Foreskin keratinocyte (primary cell): ENCODE measurements at places on chromosomes 7 and 10. TPM values are rescaled to one million over a fixed set of nuclear protein-coding genes. Genes with fewer than 3 reads are reported as not detected.

- DNase-seq, result no peak
Observed at GRCh38 chr10:130369645-130370381, 233.6 kb downstream of the GLRX3 start.

DNA sequence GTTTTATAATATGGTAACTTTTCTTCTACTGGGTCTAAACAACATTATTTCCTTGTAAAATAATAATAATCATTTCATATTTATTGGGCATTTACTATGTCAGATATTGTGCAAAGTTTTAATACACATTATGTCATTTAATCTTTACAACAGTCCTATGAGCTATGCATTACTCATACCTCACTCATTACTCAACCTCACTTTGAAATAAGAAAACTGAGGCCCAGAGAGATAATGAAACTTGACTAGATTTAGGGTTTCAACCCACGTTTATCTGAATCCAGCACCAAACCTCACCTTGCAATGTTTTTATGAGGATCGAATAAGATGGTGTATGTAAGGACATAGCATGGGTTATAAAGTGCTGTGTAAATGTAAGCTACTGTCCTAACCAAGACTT, 153.2 kb upstream of the SLC13A1 start:
- DNase-seq, result peak; percentile 30

- DNase-seq, result no peak
Observed at GRCh38 chr7:103130901-103131624, 17.8 kb downstream of the NAPEPLD start.

GRCh38 chr7:116742641-116743040, 70.6 kb downstream of the MET start:
- no peak for DNase-seq

GRCh38 chr10:42952931-42953683, 123.8 kb upstream of the RET start:
- no peak for DNase-seq

DNA sequence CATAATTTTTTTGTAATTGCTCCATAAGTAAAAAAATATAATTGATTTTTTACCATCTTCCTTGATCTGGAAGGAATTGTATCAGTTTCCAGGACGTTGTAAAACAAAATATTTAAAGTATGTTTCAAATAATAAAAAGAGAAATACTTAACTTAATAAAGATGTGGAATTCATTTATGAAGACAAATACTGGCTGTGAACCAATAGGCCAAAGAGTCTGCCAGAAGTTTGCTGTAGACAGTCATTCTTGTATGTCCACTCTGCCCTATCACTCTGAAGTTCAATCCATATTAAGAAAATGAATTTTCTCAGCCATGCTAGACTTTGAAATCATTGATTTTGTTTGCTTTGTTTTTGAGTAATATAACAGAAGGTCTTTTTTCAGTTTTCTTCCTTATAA, 256.4 kb downstream of the TRIL start:
- no peak for DNase-seq

DNA sequence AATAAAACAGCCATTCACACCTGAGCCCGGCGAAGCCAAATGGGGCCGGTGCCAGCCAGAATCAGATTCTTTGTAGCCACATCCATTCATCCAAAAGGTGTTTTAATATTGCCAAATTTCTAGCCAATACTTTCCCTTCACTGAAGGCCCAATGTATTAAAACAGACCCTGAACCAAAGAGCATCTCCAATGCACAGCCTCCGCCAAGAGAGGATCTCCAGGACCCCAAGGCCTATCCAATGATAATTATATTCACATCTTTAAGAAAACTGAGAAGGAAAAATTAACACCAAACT, 12.2 kb downstream of the EBF3 start:
- no peak for DNase-seq

DNA sequence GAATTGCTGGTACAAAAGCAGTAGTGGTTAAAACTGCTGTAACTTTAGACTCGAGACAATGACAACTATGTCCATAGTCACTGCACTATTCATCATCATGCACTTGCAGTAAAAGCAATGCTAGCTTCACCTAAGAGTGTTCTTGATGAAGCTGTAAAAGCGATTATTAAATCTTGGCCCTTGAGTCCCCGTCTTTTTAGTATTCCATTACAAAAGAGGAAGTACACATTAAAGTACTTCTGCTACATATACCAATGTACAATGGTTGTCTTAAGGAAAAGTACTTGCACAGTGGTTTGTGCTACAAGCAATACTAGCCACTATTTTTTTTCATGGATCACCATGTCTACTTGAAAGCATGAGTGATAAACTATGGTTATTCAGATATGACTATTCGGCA, 78.3 kb downstream of the ATAD1 start:
- no peak for DNase-seq

DNA sequence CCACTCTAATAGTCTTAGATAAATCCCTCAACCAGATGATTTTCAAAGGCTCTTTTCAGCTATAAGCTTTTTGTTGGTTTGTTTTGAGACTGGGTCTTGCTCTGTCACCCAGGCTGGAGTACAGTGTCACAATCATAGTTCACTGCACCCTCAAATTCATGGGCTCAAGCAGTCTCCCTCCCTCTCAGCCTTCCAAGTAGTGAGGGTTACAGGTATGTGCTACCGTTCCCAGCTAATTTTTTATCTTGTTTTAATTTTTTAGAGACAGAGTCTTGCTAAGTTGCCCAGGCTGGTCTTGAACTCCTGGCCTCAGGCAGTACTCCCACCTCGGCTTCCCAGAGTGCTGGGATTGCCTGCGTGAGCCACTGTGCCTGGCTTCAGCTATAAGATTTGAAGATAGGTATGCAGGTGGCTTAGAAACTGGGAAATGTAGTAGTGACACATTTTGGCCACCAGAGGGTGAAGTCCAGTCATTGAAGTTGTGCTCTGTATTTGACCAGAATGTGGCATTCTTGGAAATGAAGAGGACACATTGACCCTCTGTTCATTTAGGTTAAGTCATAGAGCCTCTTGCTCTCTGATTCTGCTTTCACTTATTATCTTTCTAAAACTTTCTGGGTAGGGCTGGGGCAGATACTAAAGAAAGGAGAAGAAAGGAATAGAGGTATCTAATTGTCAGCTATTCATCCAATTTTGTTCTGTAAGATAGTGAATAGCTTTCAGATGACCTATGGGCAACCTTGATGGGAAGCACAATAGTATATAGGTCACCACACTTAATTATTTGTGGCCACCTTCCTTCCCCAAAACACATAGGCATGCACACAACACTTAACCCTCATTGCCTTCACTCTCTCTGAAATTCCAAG, 36.0 kb downstream of the R3HCC1L start:
- peak; percentile 27 for DNase-seq

DNA sequence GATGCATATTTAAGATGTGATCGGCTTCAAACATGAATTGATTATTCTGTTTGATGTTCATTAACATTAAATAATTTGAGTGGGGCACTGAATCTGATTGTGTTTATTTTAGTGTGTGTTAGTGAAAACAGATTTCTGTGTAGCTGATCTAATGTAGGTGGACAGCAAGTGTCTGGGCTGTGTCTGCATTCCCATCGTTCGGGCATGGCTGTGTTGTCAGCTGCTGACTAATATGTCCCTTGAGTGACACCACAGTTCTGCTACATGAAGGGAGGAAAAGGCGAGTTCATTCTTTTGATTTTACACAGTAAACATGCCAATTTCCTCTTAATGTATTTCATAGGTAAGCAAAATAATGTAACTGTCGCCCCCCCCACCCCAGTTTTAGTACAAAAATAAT, 203.0 kb downstream of the CNTNAP2 start:
- no peak for DNase-seq

GRCh38 chr10:87642988-87643387, 16.7 kb upstream of the PAPSS2 start:
- DNase-seq, result peak; percentile 81

DNA sequence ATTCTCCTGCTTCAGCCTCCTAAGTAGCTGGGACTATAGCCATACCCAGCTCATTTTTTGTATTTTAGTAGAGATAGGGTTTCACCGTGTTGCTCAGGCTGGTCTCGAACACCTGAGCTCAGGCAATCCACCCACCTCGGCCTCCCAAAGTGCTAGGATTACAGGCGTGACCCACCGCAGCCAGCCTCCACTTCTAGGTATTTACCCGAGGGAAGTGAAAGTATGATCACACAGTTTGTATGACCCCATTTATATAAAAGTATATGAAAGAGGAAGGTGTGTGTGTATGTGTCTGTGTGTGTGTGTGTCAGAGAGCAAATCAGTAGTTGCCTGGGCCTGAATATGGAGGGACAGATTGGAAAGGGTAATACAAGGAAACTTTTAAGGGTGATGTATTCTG, 2.0 kb upstream of the PURB start:
- no peak for DNase-seq

DNA sequence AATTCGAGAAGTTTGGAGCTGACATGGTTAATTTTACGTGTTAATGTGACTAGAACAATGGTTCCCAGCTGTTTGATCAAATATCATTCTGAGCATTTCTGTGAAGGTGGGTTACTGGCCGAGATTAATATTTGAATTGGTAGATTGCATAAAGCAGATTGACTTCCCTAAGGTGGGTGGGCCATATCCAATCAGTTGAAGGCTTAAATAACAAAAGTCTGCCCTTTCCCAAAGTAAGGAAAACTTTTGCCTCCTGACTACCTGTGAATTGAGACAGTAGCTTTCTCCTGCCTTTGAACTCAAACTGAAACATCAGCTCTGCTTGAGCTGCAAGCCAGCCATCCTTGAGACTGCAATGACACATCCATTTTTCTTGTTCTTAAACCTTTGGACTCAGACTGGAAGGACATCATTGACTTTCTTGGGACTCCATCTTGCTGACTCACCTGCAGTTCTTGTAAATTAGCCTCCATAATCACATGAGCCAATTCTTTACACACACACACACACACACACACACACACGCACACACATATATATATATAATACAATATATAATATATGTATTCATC, 63.1 kb upstream of the LRRTM3 start:
- no peak for DNase-seq

DNA sequence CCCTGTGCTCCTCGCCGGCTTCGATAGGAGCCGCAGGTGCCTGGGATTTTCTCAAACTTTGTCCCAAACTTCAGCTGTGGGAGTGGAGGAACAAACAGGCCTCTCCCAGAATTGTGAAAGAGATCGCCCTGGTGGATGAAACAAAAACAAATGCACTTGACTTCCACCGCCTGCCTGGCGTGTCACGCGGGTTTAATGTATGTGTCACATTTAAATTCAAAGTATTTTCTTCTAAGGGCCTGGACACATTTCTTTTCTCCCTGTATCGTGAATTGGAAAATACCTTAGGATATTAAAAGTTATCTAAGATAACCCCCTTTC, 694 bp upstream of the WASL start:
- DNase-seq, result no peak

- no peak for DNase-seq
Observed at GRCh38 chr10:58464956-58465355, 47.7 kb upstream of the BICC1 start.

- DNase-seq, result no peak
Observed at GRCh38 chr7:36810032-36810431, 85.7 kb upstream of the AOAH start.

DNA sequence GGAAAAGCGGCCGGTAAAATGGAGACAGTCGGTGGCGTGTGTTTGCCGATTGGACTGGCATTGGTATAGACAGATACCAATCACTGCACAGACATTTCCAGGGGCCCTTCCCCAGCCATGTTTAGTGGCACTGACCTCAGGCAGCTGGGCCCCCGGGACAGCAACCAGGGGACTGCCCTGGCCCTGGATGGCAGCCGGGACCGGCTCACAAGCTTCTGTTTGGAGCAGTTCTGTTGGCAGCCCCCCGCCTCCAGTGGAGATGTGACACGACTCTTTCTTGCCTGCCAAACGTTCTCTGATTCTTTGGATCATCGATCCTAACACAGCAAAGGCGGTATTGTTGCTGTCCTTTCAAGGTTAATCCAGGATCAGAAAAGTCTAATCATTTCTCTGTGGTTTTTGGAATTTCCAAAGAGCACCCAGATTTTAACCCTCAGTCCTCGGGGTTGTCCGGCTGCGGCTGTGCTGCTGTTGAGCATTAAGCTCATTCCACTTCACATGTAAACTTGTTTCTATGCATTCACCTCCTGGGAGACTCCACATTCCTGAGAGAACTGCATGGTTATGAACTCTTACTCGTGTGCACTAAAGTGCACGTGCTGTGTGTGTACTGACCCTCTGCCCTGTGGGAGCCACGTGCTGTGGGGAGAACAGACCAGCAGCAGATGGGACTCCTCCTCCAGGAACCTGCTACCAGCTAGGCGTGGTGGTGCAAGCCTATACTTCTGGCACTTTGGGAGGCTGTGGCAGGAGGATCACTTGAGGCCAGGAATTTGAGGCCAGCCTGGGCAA, 46.0 kb downstream of the FOXK1 start:
- no peak for DNase-seq

DNA sequence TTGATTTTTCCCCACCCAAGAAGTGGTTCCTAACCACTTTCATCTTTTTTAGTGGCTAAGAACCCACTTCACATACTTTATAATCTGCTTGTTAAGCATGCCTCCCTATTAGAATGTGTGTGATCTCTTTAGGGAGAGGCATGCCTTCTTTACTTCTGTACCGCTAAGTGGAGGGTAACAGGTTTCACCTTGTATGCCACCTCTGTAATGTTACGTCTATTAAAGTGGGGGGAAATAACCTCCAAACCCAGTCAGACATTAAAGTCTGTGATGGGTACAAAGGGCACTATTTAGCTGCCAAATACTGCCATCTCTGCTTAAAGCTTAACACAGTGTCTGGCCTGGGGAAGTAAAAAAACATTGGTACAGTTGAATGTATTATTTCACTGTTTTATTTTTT, 51.9 kb downstream of the EPC1 start:
- DNase-seq, result no peak

GRCh38 chr7:135974667-135975066, 2.5 kb downstream of the MTPN start:
- no peak for DNase-seq

GRCh38 chr10:131230641-131231322, 80.7 kb downstream of the TCERG1L start:
- no peak for DNase-seq

DNA sequence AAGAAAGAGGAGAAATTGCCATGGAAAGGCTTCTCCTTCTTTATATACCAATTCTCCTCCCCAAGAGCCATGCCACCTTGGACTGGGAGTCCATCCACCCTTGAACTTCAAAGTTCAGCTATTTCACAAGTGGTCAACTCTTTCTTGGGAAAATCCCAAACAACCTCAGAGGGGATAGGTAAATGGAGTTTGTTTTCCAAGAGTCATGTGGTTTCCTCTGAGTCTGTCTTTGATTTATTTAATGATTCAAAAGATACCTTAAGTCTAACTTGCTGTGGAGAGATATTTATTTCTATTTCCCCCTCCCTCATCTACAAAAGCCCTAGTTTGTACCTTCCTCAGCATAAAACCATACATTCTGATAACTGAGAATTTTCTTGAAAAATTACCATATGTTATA, 758.6 kb upstream of the IGFBP3 start:
- DNase-seq, result no peak

- peak; percentile 66 for DNase-seq
Observed at GRCh38 chr7:55100544-55101327, 81.9 kb downstream of the EGFR start.

Gene ELAPOR2
- 2.8 and 3.7 TPM in 2 replicates for total RNA-seq

Gene IFT22
- 27.1 and 27.3 TPM in 2 replicates for total RNA-seq

Gene FOXP2
- total RNA-seq, result 0.81 and 1.0 TPM in 2 replicates

Gene RNF32
- 0.68 and 0.74 TPM in 2 replicates for total RNA-seq

Gene LEP
- not detected in 2 replicates for total RNA-seq

Gene SEC61A2
- 6.1 and 7.2 TPM in 2 replicates for total RNA-seq

Gene TAS2R5
- 0.61 and 0.63 TPM in 2 replicates for total RNA-seq

Gene SFTPA1
- not detected in 2 replicates for total RNA-seq

Gene ZNF485
- total RNA-seq, result 4.3 and 5.0 TPM in 2 replicates

Gene CTNNA3
- 0.07 TPM in 1 of 2 replicates, not detected in the other for total RNA-seq

Gene SLC13A1
- not detected in 2 replicates for total RNA-seq
